Thyroid gland (tissue), 4 donors: ENCODE measurements at places on chromosomes 3 and 15.
A peak's percentile ranks its signal among the peaks of the same experiment; 100 is the strongest.

DNA sequence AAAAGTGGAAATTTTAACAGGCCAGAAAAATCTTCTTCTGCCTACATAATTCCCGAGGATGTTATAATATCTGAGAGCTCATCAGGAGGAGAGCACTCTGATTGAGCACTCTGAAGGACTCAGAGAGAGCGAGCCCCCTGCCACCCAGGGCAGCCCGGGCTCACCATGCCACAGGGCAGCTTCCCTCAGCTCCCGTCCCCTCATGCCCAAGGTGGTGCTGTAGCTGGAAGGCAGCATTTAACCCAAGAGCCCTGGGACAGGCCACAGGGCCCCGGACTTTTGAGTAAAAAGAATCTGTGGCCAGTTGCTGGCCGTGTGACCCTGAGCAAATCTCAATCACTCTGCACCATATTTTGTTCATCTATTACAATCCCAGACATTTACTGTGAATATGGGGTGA lies 23.5 kb upstream of the RAD18 start:
- no peak for DNase-seq

DNA sequence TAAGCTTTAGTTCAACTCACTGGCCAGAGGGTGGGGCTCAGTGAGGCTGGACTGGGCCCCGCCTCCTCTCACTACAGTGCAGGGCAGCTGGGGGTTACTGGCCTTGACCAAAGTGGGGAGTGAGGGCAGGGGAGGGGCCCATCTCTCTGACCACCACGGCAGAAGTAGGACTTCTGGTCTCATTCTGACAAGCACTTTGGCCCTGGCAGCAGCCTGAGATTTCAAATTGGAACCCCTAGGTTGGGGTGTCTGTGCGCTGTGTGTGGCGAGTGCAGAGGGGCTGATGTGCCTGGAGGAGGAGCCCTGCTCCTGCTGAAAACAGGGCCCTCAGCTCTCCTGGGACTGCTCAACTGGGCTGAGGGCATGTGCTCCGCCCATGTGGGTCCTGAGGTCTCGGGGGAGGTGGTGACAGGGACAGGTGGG lies 60.3 kb upstream of the RPL32 start:
- DNase-seq, result no peak

DNA sequence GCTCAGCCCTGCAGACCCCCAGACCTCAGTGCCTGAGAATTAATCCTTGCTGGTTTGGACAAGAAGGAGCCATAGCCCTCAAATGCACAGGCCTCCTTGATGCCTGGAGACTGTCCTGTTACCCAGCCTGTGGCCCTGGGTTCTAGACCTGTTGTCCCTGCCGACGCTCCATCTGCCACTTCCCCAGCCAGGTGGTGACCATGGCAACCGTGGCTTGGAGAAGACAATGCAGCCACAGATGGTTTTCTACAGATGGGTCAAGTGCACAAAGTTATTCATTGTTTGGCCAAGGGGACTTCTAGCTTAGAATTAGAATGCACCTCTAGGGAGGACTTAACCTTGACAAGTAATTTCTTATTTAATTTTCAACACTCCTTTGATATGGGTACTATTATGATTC lies 297.1 kb downstream of the UACA start:
- DNase-seq, result no peak

DNA sequence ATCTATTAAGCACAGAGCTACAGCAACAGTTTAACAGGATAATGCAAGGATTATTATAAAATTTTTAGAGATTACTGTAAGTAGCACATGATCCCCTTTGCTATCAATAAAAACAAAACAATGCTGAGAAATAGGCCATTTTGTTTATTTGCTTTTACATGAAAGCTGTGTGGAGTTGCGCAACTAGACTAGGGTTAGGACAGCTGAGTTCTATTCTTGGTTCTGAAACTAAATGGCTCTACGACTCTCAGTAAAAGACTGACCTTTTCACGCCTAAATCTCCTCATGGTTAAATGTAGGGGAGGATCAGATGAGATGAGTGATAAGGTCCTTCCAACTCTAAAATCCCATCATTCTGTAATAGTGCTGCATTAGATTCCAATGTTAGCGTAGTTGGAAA lies 25.0 kb downstream of the KCNMB2 start:
- no peak for DNase-seq

GRCh38 chr3:64318668-64319271 lies 93.5 kb upstream of the PRICKLE2 start:
- no peak for DNase-seq

- no peak for DNase-seq
Observed at GRCh38 chr15:99197856-99198255, 51.5 kb downstream of the TTC23 start.

GRCh38 chr3:55534876-55535275 lies 47.8 kb upstream of the WNT5A start:
- peak; percentile 7 for DNase-seq

DNA sequence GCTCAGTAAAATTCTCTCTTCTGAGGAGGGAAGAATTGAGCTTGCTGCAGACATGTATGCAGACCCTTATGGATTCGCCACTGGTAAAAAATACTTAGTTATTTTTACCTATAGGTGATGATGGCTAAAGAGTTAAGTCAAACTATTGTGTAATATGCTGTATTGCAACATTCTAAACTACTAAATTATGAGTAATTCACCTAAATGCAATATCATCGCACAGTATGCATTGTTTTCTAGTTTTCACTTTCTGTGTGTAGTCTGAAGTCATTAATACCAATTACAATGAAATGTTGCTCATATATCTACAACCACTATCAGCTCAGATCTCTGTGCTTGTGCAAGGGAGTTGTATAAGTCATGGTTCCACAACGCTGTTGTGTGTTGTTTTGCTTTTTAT lies 48.7 kb upstream of the ROBO2 start:
- DNase-seq, result no peak

GRCh38 chr15:62641825-62642224 lies 400.7 kb upstream of the TPM1 start:
- DNase-seq, result no peak

DNA sequence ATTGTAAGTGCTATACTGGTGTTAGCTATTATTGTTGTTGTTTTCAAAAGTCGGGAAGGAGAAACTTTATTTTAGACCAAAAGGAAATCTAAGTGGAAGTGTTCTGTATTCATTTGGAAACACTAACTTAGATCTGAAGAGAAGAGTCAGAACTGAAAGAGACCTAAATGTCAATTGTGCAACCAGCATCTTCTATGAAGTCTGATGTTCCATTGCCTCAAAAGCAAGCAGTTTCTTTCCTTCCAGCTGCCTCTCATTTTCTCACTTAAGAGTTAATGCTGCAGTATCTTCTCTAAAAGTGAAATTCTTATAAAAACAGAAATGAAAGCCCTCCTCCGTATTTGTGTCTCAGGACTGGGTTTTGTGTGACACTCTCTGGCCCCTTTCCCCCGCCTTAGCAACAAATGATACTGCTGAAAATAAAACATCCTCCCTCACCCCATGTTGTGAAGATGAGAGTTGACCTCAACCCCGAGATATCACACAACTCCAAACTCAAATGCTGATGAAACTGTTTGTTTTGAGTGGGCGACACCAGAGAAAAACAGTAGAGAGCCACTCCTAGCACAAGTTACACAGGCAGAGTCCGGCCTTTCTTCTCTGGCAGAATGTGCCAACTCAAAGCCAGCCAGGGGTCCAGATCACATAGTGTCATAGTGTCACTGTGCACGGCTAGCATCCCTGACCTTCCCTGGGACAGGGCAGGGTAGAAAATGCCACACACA lies 48.9 kb downstream of the GLDN start:
- no peak for DNase-seq

DNA sequence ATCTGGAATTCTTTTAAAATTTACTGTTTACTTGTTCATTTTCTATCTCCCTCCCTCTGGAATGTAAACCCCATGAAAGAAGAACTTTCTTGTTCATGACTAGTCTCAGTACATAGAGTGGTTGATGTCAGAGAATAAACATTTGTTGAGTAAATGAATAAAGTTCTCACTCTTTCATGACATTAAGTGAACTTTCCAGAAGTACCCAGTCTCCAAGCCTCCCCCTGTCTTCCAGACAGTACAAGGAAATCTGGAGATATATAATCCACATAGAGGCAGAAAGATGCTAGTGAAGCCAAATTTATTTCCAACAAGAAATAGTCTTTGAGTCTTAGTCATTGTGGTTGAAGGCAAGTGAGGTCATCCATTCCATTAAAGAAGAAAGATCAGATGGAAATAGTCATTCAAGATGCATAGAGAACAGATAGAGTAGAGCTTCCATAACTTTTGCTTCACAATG lies 71.5 kb upstream of the GALNT15 start:
- no peak for DNase-seq

GRCh38 chr3:12661926-12662592 lies 1.9 kb downstream of the RAF1 start:
- DNase-seq, result no peak

DNA sequence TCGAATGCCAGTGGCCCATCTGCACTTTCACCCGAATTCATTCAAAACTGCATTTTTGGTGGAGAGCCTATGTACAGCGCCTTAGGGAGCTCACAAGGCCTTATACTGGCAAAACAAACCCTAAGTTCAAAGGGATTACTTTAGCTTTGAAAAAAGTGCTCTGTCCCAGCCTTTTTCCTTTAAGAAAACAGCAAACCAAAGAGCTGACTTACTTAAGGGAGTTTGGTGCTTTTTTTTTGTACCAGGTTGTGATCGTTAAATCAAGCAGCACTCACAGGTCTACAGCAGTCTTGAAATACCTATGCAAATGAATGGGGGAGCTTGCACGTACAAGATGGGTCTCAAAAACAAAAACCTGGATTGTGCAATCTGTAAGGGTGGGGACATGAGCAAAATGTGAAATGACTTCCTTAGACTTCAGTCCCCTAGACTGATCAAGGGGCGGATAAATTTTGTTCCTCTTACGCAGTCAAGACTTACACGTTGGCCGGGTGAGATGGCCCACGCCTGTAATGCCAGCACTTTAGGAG lies 11.6 kb upstream of the PIK3CB start:
- DNase-seq, result no peak

GRCh38 chr15:72902245-72902918 lies 118.8 kb upstream of the ADPGK start:
- DNase-seq, result peak; percentile 13

DNA sequence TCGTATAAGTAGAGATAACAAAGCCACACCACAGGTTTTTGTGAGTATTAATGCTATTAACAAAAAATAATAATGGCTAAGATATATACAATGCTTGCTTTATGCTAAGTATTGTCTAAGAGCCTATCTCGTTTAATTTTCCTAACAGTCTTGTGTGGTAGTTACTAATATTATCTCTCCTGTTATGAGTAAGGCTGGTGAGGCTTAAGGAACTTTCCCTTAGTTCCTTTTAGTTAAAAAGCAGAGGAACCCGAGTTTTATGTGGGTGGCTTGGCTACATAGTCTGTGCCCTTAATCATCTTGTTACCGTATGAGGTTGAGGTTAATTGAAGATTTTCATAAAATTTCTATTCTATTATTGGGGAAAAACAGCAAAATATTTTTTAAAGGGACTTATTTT lies 218.4 kb downstream of the SOX2 start:
- no peak for DNase-seq

- no peak for DNase-seq
Observed at GRCh38 chr3:32240159-32240545, 1.7 kb downstream of the CMTM8 start.

GRCh38 chr3:128472449-128473179 lies 5.9 kb upstream of the DNAJB8 start:
- DNase-seq, result no peak

DNA sequence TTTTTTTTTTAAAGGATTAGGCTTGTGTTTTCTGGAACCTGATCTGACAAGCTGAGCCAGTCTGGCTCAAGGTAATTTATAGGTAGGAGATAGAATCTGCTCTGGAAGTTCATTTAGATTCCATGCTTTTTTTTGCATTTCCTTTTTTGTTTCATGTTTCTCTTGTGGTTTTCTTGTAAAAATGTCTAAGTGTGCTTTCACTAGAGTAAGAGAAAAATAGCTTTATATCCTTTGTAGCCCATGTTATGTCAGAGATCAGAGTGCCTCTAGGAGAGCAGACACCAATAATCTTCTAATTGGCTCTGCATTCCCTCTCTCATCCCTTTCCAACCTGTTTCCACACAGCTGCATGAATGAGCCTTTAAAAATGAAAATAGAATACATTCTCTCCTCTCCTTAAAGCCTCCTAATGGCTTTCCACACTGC lies 389.8 kb upstream of the KCNMB2 start:
- DNase-seq, result no peak

- no peak for DNase-seq
Observed at GRCh38 chr3:13371100-13372075, 48.7 kb downstream of the NUP210 start.

DNA sequence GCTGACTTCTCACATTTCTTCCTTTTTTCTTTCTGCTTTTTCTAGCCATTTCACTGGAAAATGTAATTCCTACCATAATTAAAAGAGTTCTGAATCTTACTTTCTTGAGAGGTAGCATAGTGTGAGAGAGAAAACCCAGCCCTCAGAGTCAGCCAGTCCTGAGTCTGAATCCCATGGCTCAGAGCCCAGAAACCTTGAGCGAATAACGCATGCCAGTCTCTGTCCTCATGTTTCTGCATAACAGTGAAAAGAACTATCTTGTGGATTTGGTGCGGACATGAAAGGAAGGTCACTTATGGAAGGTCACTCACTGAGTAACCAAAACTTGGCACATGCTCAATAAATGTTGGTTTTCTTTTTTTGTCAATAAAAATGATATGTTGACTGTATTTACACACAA lies 29.3 kb upstream of the SLCO3A1 start:
- DNase-seq, result peak; percentile 48

GRCh38 chr15:85282504-85283115 lies 97.8 kb upstream of the AKAP13 start:
- peak; percentile 55 for DNase-seq

GRCh38 chr15:86016750-86017149 lies 62.9 kb upstream of the AGBL1 start:
- no peak for DNase-seq

GRCh38 chr15:26095710-26096330 lies 232.7 kb upstream of the ATP10A start:
- DNase-seq, result no peak
